Endodermal cell (in vitro differentiated cells): ENCODE measurements at places on chromosomes 3 and 15.

DNA sequence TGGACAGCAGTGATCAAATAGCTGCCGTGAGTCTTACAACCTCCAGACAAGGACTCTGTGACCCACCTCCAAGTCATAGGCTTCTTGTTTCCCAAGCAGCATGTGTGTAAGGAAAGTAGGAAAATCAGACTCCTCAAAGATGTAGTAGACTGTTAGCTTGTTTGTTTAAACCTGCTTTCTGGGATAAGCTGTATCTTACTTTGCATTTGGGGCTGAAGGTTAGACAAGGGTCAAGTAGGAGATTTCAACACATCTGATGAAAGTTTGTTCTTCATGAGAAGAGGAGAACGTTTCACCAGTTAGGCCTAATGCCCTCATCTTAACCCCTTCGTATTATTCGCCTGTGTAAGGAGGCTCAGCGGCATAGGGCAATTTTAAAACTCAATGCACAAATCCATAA lies 756.4 kb upstream of the NR2F2 start:
- no peak for DNase-seq

- no peak for DNase-seq
These were observed 7.0 kb downstream of the GPR160 start for GRCh38 chr3:170044795-170045244.

GRCh38 chr3:177466074-177466473 lies 268.8 kb upstream of the TBL1XR1 start:
- DNase-seq: no peak

DNA sequence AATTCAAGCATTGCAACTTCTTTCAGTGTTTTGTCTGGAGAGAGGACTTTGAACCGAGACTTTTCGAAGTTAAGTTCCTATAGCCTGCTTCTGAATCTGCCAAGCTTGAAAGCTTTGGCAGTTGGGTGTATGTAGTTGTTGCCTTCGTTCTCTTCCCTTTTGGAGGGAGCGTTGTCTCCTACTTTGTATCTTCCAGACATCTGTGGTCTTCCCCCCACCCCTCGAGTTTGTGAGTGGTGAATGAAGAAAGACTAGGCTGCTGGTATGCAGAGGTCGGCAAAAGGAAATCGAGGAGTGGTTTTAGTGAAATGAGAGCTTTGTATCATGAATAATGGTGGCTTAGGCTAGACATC lies 1.3 kb downstream of the CTNNB1 start:
- DNase-seq: no peak

GRCh38 chr15:81887912-81888311 lies 157.9 kb downstream of the MEX3B start:
- DNase-seq: no peak

- no peak for DNase-seq
These were observed 563.5 kb downstream of the PDCD6IP start for GRCh38 chr3:34361921-34362320.

DNA sequence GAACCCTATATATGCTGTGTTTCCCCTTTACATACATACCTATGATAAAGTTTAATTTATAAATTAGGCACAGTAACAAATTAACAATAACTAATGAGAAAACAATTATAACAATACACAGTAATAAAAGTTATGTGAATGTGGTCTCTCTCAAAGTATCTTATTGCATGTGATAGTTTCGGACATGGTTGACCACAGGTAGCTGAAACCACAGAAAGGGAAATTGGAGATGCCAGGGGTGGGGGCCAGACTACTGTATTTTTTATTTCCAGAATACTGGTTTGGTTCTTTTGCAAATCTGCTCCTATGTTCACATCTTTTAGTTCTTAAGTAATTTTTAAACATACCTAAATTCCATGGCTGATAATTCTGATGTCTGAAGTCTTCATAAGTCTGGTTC lies 40.7 kb downstream of the PTH1R start:
- no peak for DNase-seq

DNA sequence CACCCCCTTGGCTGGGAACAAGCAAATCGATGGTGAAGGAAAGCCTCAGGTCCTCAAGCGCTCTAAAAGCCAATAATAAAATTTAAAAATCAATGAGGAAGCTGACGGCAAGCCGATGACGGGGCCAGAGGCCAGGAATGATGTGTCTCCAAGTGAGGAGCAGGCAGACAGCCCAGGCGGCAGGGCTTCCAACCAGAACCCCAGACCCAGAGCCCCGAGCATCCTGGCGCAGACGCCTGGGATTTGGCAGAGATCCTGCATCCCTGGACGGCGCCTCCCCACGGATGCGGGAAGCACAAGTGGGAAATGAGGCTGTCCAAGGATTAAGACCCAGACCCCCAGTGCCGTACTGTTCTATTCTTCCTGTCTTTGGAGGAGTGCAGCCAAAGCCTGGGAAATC lies 123.0 kb upstream of the PROK2 start:
- no peak for DNase-seq

DNA sequence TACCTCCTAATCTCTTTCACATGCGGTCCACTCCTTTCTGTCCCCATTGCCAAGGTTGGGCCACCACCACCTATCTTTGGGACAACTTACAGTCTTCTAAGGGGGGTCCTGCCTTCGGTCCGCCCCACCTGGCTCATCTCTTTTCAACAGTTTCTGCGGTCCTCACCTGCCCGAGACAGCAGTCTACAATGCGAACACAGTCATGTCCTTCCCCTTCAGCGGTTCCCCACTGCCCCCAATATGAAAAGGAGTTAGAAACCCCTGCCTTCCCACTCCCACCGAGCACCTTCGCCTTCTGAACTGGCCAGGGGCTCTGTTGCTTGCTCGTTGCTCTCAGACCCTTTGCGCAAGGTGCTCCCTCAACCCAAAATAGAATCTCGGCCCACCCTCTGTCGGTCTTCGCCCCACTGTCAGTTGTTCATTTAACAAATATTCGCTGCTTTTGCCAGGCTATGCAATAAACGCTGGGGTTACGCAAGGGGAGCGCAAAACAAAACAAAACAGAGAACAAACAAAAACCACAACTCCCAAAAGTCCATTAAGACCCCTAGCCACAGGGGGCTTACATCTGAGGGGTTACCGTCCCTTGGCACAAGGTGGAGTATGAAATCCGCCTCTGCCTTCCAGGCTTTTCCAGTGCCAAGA lies 611 bp upstream of the FANCI start:
- peak; percentile 45 for DNase-seq

GRCh38 chr15:75702436-75702835 lies 10.2 kb downstream of the CSPG4 start:
- DNase-seq: no peak

DNA sequence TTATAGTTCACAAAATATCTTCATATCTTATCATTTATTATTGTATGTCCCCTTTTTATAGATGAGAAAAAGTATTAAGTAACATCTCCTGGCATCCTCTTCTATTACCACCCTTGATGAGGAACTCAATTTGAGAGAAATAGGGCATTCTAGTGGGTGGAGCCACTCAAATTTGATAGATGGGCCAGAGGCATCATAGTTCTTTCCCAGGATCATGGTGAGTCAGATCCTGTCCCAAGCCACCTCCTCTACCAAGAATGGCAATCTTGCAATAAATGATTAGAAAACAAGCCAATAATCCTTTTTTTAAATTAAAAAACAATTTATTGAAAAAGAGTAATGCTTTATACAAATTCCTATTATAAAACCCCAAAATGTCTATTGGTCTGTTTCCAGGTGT lies 16.8 kb downstream of the CLDN1 start:
- DNase-seq: no peak

DNA sequence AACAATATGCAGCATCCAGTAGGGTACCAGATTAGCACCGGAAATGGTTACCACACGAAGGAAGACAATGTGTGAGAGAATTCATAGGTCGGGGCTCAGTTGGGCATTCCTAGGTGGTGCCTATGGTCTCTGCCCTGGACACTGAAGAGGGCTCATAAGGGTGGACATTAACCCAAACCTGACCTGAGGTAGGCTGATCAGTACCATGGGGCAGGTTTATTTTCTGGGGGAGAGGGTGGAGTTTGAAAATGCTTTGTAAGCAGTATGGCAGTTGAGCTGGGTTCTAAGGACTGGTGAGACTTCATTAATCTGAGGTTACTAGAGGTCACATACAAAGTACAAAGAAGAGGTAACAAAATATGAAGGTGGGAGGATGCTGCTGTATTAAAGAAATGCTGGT lies 68.4 kb downstream of the RPL22L1 start:
- no peak for DNase-seq

DNA sequence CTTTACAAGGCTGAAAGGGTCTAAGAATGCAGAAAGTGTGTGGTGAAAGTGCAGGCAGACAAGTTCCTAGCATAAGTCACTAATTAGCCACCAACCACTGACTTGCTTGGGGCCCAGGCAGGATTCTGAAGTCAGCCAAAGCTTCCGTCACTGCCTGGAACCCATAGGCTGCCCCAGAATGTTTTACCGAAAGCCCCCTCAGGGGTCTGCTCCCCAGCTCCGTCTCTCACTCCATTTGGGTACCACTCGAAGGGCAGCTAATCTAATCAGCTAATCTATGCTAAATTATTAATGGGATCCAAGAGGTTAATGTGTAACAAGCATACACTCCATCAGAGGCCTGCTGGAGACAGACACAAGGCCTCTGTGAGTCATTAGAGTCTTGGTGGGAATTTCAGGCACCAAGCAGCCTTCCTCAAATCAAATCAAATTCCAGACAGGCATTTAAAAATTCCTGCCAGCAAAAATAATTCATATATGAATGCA lies 13.2 kb downstream of the ADAMTS9 start:
- DNase-seq: peak; percentile 47

DNA sequence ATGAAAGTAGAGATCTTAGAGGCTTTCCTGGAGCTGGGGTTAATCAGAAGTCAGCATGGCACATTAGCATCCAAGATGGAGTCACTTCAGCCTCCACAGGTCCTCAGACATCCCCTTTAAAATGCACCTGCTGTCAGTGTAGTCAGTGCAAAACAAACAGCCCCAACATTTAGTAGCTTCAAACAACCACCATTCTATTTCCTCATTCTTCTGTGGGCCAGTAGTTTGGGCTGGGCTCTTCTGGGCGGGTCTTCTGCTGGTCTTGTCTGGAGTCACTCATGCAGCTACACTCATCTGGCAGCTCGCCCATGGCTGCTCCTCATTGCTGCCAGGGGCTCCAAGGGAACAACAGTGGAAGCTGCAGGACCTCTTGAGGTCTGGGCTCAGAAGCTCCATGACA lies 99.9 kb downstream of the TLE3 start:
- no peak for DNase-seq

DNA sequence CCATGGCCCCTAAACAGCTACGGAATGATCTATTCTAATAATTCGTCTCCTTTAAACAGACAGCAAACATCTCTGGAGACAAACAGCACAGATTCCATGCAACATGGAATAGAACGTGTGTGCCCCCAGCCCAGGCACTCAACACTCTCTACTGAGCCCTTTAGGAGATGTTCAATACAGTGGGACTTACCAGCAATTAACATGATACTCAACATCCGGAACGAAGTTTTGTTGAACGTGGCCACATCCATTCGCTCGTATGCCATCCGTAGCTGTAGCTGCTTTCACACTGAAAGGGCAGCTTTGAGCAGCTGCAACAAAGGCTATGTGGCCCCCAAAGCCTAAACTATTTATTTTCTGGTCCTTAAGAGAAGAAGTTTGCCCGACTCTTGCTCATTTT lies 3.5 kb downstream of the ADAMTS17 start:
- no peak for DNase-seq

- no peak for DNase-seq
These were observed 66.1 kb upstream of the MEX3B start for GRCh38 chr15:82111918-82112317.

DNA sequence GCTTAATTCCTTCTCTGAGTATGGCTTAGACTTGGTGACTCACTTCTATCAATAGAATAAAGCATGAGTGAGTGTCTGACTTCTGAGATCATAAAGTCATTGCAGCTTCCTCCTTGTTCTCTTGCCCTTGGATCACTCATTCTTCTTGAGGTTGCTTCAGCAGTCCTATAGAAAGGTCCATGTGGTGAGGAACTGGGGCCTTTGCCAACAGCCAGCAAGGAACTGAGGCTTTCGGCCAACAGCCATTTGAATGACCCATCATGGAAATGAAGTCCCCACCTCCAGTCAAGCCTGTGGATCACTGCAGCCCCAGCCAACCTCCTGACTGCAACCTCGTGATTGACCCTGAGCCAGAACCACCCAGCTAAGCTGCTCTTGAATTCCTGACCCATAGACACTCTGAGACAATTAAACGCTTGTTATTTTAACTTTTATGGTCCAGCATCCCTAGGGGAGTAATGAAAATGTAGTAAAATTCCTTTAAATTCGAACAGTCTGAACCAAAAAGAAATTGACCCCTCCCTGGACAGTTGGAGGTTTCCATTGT lies 84.5 kb downstream of the WDR76 start:
- DNase-seq: no peak

DNA sequence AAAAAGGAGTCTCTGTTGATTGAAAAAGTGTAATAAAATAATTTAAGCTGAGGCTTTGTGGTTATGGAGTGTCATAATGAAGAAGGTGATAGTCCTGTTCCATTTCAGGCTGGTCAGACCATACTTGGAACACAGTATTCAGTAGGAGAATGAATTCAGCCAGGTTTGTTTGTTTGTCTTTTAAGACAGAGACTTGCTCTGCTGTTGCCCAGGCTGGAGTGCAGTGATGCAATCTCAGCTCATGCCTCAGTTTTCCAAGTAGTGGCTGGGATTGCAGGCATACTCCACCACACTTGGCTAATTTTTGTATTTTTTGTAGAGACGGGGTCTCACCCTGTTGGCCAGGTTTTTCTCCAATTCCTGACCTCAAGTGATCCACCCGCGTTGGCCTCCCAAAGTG lies 33.5 kb downstream of the IQGAP1 start:
- no peak for DNase-seq

- DNase-seq: peak; percentile 92
These were observed 5.1 kb downstream of the ACAA1 start for GRCh38 chr3:38131621-38132369.

DNA sequence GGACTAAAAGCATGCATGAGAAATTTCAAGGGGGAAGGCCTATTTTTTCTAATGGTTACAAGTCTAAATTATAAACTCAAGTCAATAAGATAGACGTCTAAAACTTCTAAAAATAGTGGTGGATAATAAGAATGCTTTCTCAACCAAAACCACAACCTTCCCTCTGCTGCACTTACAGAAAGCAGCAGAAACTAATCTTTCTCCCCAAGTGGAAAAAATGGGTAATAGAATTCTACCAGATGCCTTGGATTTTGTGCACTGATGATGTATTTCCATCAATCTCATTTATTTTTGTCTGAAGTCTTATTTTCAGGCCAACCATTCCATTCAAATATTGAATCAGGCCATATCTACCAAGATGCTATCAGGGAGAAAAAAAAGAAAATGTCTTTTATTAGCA lies 344.7 kb downstream of the NEK10 start:
- DNase-seq: no peak

GRCh38 chr15:63483521-63484371 lies 20.6 kb upstream of the USP3 start:
- DNase-seq: no peak

DNA sequence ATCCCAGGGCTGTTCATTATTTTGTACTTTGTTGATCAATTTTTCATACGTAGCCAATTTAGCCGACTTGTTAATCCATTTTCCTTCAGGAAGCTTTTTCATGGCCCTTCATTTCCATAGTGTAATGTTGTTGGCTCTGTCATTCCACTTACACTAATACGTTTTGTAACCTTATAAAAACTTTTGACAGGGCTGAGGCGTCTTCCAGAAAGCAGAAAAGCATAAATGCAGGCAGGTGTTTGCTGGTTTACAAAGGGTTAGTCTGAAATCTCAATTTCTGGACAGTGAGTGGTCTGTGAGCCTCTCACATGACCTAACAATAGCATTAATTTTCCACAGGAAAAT lies 444.0 kb downstream of the OTOL1 start:
- no peak for DNase-seq
